Islet precursor cell (in vitro differentiated cells): ENCODE measurements at places on chromosomes 4 and X.

GRCh38 chr4:71697031-71697430 is 86.8 kb downstream of the GC start:
- no peak for DNase-seq

- DNase-seq: no peak
These were observed 37.8 kb downstream of the RNF175 start for GRCh38 chr4:153722036-153722435.

DNA sequence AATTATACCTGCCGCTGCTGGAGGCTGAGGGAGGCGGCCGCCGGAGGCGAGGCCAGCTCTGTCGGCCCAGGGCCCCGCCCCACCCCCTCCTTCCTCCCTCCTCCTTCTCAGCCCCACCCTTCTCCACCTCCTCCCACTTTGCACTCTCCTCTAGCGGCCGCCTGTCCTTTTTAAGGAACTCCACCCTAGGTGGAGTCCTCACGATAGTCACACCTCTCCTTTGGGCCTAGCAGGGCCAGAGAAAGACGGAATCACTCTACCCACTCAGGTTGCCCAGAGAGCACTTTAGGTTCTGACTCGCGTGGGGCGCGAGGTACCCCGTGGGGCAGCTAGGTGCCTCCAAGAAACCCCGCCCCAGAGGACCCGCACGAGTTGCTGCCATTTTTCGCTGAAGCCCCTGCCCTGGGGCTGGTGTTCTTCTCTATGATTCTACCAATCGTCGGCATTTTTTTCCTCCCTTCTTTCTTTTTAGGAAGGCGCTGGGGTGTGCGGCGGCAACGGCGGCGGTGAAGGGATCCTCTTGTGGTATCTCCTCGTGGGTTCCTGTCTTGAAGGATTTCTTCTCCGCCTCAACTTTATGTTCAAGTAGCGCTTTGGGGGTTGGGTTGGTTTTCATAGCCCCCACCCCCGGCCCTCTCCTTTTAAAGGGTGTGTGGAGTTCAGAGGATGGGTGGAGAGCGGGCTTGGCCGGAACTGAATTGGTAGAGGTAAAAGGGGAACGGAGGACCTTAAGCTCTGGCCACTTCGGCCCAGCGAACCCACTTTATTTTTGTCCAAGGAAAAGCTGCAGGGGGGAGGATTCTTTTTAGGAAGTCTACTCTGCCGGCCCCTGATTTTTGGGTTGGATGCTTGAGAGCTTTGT is at the start of gene KLF8:
TSS of gene KLF8 (plus strand) at position 136 of the 862 bp plus-strand sequence. CDS start 979 bp downstream, outside the sequence.
- DNase-seq: peak; percentile 78

- no peak for DNase-seq
These were observed 63.2 kb downstream of the SNCA start for GRCh38 chr4:89773805-89774204.

DNA sequence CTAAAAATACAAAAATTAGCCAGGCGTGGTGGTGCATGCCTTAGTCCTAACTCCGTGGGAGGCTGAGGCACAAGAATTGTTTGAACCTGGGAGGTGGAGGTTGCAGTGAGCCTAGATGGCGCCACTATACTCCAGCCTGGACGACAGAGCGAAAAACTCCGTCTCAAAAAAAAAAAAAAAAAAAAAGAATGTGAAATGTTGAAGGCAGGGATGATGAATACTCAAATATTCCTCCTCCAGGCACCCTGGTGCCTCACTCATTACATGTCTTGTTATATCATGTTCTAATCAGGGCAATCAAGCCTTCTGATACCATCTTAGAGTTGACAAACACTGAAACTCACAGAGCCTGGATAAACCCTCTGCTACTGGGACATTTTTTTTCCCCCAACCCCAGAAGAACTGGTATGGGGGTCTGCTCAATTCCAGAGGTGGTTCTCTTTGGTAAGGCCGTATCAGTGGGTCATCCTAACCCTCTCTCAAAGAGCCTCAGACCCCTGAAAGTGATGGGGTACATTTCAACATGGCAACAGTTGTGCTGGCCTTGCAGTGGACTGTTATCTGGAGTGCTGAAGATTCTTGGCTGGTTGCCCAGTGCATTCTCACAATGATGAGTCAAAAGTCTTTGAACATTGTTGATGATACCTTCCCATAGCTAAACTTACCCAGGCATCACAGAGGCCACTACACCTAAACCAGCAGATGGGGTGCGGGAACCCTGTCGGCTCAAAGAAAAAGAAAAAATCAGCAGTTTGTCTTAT is 2.4 kb upstream of the SH3KBP1 start:
- no peak for DNase-seq

- DNase-seq: no peak
These were observed 23.9 kb downstream of the SCD5 start for GRCh38 chr4:82774711-82775171.

GRCh38 chr4:107845681-107846080 is 20.9 kb downstream of the SGMS2 start:
- no peak for DNase-seq

DNA sequence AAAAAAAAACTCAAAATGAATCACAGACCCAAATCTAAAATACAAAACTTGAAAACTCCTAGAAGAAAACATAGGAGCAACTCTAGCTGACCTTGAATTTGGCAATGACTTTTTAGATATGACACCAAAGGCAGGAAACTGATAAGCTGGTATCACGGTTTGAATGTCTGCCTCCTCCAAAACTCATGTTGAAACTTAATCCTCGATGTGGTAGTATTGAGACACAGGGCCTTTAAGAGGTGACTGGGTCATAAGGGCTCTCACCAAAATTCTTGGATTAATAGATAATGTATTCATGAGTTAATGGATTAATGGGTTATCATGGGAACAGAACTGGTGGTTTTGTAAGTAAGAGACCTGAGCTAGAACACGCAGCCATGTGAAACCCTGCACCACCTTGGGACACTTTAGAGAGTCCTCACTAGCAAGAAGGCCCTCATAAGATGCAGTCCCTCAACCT is 40.5 kb downstream of the FRYL start:
- DNase-seq: no peak

DNA sequence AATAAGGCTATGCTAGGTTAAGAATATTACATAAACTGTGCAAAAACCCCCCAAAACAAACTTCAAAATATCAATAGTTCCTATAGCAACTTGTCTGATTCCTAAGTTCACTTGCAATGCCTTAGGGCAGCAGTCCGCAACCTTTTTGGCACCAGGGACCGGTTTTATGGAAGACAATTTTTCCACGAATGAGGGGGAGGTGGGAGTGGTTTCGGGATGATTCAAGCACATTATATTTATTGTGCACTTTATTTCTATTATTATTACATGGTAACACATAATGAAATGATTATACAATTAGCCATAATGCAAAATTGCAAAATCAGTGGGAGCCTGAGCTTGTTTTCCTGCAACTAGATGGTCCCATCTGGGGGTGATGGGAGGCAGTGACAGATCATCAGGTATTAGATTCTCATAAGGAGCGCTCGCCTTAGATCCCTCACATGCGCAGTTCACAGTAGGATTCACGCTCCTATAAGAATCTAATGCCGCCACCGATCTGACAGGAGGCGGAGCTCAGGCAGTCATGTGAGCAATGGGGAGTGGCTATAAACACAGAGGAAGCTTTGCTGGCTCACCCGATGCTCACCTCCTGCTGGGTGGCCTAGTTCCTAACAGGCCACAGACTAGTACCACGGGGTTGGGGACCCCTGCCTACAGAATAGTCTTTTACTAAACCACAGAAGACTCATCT is 39.7 kb downstream of the ACOX3 start:
- no peak for DNase-seq

DNA sequence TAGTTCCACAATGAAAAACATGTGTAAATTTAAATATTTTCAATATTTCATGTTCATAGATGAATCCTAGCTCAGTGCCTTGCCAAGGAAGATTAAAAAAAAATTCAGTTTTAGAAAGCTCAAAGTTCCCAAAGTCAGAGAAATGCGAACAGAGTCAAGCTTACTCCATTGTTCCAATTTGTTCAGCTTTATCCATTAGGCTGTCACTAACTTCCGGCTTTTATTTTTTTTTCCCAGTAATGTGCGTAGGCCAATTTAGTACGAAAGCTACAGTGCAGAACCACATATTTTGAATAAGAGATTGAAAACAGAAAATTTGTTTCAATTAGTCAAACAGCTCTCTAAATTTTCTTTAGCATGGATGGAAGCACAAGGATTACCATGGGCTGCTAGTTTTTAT is 23.1 kb upstream of the KLHL2 start:
- no peak for DNase-seq
